ENCODE measurements at places on chromosomes 6 and 20.

GRCh38 chr6:134821928-134822864 lies 127.7 kb downstream of the ALDH8A1 start:
- DNase-seq, result no peak

DNA sequence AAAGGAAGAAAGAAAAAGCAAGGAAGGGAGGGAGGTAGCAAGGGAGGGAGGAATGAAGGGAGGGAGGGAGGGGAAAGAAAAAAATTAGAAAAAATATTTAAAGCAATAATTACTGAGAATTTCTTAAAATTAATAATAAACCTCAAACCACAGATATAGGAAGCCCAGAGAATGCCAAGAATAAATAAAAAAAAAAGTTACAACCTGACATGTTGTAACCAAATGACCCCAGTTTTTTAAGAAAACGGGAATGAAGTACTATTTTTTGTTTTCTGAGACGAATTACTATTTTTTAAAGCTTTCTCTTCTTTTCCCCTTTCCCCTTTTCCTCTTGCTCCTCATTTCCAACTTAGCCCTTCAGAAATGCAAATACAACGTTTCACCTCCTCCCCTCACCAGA lies 16.7 kb downstream of the SLC17A1 start:
- DNase-seq, result no peak

DNA sequence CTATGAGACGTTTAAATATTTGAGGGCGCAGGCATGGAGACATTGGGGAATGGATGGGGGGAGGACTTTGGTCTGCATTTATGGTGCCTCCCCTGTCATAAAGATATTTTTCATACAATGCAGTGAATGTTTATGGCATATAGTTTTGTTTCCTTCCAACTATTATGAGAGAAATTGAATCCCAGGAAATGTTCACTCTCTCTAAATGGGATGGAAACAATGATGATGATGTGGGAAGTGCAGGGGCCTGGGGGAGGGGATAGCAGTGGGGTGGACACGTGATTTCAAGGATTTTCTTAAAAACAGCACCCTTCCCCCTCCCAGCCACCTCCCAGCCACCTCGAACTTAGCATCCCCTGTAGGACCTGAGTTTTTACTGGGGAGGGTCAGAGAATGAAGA lies 69.9 kb downstream of the TOX2 start:
- DNase-seq, result no peak

- DNase-seq, result no peak
These were observed 176.7 kb downstream of the PTPRK start for GRCh38 chr6:128343706-128344105.

GRCh38 chr20:52405417-52405816 lies 213.8 kb upstream of the ZFP64 start:
- DNase-seq, result no peak

DNA sequence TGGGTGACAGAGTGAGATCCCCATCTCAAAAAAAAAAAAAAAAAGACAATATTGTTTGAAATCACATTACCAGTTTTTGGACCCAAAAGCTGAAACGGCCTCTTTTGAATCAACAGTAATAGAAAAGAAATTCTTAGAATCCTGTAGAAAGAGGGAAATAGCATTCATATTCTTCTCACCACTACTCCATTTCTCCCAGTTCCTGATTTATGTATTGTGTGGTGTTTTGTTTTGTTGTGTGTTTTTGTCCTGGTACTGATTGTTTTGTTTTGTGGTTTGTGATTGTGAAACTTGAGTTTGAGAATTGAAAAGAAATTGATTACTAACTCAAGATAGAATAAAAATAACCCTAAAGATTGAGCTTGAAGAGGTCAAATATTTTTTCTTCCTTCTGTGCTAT lies 26.2 kb upstream of the EEF1A1 start:
- no peak for DNase-seq

DNA sequence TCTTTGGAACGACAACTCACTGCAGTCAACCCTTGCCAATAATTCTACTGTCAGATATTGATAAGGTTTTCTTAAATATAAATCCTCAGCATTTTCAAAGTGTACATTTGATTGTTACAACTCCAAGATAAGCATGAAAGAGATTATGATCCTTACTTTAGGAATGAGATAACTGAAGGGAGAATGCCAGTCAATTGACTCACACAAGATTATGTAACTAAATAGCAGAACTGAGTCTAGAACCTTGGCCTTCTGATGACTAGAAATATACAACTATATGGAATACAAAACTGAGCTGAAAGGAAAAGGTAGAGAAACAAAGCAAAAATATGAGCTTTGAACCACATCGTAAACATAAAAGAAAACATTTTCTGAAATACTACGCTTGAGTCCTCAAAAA lies 26.9 kb upstream of the STXBP5 start:
- DNase-seq, result no peak

- no peak for DNase-seq
These were observed 38.4 kb downstream of the ALDH8A1 start for GRCh38 chr6:134911547-134911946.

- no peak for DNase-seq
These were observed 82.4 kb downstream of the HDGFL1 start for GRCh38 chr6:22651731-22652130.

DNA sequence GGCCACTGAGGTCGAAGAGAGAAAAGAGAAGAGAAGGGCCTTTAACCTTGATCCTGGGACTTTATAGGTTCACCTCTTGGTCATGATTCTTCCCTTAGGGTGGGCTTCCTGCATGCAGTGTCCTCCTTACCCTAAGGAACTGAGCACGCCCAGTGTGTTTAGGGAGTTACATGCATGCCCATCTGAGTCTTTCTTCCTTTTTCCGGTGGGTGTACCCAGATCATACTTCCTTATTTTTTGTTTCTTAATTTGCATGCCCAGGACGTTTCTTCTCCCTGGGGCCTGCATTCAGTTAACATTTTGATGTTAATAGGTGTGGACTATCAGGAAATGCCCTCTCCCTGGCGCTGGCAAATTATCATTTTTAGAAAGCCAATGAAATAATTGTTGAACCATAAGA lies 91.5 kb downstream of the HTR1B start:
- no peak for DNase-seq

DNA sequence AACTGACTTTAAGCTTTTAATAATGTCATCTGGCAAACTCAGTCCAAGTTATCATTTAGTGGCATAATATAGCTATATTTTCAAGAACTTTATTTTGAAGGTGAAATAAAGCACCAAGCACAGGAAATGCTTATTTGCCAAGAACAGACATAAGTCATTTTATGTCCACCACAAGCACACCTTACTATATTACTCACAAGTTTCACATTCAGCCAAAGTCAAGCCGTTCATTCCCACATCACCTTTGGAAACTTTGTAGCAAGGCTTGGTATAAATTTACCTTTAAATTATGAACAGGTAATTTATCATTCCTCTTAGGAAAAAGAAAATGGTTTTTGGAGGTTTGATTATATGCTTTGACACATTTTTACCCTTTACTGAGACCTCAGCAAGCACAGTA lies 236.8 kb upstream of the FKBP1C start:
- no peak for DNase-seq

DNA sequence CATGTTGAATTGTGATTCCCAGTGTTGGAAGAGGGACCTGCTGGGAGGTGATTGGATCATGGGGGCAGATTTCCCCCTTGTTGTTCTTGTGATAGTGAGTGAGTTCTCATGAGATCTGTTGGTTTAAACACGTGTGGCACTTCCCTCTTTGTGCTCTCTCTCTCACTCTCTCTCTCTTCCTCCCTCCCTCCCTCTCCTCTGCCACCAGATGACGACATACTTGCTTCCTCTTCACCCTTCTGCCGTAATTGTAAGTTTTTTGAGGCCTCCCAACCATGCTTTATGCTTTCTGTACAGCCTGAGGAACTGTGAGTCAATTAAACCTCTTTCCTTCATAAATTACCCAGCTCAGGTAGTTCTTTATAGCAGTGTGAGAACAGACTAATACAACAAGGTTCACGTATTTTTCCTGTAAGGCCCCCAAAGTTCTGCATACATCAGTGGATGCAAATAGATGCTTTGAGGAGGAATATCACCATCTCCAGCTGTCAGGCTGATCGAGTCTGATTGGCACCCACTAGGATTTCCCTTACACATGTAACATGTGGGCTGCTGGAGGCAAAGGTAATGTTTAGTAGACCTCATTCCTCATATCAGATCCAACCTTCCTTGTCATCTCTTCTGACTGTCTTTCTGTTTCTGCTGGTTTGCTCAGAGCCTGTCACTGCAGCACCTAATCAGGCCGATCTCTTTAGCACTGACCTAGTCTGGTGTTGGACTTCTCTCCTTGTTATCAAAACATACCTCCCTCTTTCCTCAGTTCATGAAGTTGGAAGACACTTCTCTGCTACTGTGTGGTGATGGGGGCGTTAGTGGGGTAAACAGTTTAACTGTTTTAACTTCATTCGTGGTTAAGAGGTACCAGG lies 54.3 kb upstream of the BACH2 start:
- no peak for DNase-seq

- DNase-seq, result no peak
These were observed 436 bp downstream of the CAGE1 start for GRCh38 chr6:7389162-7389450.

- DNase-seq, result peak; percentile 77
These were observed 697 bp downstream of the PPT2 start for GRCh38 chr6:32154514-32155161.

- no peak for DNase-seq
These were observed 72.3 kb downstream of the SNX5 start for GRCh38 chr20:17896193-17896723.

DNA sequence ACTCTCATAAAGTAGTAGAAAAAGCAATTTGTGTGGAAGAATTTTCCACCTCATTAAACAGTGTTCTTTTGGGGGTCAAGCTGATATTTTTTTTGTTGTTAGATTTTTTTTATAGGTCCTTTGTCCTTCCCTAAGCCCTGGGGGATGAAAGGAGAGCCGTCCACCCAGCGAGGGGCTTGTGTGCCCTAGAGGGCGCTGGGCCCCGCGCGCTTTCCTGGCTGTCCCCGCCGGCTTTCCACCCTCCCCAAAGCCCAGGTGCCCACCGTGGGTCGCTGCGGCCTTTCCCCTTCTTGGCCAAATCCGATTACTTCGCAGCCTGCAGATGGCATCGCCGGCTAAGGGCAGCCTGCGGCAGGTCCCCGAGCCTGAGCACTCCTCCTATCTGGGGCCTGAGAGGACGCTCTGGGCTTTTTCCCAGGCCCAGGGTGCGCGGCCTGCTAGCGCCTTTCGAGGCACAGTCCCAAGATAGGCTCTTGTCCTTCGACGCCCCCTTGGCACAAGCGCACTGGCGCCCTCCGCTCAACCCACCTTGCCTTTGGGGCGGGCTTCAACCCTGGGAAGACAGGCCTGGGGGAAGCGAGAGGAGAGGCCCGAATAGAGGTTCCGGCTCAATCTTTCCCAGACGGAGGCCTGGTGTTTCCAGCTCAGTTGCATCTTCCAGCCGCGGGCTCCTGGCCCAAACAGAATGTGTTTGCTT lies 33.6 kb downstream of the TFAP2A start:
- no peak for DNase-seq

DNA sequence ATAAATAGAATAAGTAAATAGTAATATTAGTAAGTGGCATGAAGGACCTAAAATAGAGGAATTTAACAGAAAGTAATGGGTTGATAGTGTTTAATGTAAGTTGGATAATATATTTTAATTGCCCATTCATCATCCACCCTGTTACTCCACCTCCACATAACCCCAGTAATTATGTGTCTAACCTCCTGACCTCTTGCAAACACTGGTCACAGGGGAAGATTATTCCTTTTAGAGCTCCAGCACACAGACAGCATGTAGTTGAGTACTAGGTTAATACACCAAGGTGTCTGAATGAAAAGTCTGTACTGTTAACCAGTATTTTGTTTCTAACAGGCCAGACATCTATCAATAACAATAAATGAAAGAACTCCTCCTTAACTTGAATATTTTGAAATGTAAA lies 92.4 kb upstream of the EYS start:
- DNase-seq, result no peak

GRCh38 chr20:45070932-45071632 lies 29.8 kb downstream of the KCNS1 start:
- DNase-seq, result no peak

DNA sequence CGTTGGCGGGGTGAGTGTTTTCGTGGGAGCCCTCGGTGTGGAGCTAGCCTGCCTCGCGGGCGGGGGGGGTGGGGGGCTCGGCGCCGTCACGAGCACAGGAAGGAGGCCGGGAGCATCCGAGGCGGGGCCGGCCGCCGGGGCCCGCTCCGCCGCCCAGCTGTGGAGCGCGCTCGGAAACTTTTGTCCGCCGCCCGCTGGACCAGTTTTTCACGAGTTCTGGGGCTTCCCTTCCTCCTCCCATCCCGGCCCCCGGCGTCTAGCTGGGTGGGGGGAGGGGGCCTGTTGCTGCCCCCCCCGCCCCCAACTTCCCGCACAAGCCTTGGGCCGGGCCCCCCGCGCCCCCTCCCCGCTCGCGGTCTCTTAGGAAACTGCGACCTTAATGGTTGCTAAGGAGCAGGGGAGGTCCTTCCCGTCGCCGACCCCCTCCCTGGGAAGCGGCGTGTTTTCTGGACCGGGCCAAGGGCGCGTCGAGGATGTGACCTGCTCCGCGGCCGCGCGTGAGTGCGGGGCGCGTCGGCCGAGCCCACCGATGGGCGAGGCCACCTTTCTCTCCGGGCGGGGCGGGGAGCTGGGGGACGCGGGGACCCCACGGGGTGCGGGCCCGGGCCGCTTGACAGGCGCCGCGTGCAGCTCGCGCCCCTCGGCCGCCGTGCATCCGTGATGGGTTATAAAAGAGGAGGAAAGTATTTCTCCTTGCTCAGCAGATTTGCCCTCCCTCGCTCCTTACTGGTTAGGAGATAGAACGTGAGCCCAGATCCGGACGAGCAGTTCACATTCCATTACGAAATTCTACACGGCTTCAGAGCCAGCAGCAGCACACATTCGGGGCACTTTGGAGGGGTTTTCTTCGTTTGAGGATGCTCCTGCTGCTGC lies 1.4 kb downstream of the RREB1 start:
- DNase-seq, result peak; percentile 79

GRCh38 chr6:56807989-56808337 lies 146.9 kb upstream of the BEND6 start:
- no peak for DNase-seq

DNA sequence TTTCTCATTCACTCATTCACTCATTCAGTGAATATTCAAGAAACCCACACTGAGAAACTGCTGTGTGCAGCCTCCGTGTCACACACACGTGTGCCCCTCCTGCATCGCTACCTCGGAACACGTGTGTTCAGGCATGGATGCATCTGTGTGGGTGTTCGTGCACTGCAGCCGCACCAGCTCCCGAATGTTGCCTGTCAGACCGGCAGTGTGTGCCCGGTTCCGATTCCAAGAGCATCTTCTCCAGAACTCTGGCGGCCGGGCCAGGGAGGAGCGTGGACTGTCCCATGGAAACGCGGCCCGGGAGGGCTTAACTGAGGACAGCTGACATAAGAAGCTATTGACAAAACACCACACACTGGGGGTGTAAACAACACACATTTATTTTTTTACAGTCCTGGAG lies 216.0 kb downstream of the DLL1 start:
- DNase-seq, result peak; percentile 42

DNA sequence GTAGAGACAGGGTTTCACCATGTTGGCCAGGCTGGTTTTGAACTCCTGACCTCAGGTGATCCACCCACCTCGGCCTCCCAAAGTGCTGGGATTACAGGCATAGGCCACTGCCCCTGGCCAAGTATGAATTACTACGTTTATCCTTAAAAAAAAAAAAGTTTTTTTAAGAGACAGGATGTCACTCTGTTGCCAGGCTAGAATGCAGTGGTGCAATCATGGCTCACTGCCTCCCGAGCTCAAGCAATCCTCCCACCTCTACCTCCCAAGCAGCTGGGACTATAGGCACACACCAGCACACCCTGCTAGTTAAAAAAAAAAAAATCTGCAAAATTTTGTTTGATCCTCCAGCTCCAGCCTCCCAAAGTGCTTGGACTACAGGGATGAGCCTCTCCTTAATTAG lies 23.1 kb downstream of the IYD start:
- no peak for DNase-seq

GRCh38 chr6:11414176-11414963 lies 123.2 kb upstream of the TMEM170B start:
- DNase-seq, result no peak
